ENCODE measurements at places on chromosomes 12 and 14.

DNA sequence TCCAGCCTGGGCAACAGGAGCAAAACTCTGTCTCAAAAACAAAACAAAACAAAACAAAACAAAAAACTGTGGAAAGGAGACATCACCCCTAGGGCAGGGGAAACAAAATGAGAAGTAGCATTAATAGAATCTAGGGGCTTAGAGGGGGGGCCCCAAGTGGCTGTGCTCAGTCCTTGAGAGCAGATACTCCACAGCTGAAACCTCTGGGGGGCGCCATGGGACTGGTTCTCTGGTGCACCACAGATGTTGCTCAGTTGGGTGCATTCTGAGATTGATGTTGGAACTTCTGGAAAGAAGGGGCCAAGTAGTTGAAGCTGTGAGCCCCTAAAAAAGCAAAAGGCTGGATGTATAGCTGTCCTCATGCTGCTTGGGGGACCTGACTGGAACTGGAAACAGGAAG, 11.8 kb upstream of the SYNE2 start:
- no peak for DNase-seq

DNA sequence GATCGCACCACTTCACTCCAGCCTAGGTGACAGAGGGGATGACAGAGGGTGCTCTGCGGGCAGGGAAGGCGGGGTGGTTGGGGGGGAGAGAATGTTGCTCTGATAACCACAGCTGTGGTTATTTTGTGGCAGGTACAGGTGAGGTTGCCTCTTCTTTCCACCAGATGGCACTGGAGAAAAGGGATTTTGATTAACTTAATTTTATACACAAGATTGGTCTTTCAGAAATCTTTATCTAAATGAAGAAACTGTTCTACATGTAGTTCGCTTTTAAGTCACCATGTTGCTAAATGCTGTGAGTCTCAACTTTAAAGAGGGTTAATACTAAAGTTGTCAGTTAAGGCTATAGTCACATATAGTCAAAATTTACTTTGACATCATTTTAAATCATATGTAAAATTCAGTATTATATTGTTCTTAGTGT, 25.7 kb downstream of the FGF23 start:
- peak; percentile 9 for DNase-seq

DNA sequence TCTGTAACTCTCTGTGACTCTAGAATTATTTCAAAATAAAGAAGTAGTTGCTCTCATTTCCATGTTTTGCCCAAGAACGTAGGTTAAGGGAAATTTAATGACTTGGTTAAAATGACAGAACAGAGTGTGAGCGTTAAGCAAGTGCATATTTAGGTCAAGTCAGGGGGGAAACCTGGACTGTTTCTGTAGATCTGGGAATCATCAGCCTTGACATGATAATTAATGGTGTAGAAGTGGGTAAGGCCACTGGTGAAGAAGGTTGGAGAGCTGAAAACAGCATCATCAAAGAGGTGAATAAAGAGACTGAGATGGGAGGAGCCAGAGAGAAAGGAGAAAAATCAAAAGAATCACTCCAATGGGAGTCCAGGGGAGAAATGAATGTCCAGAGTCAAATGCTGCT, 49.4 kb upstream of the STK38L start:
- no peak for DNase-seq

DNA sequence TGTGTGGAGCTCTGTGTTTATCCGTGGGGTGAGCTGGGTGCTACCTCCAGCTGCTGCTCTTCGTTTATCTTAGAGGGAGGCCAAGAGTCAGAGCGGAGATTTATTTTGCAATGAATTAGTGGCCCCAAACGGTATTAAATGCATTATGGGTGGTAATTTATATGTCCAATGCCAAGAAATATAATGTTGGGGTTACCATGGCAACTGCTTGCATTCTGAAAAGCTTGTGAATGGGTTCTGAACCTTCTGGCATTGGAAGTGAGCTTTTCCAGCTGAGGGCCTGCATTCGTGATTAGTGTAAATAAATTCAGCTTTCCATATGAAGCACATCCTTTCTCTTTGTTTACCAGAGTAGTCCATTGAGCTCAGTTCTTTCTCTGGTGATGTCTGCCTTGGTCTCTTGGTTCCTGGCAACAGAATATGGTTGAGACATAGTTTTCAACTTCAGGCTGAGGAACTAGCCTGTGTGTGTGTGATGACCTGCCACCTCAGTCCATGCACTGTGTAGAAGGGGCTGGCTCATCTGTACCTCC, 51.8 kb downstream of the TRAF3 start:
- DNase-seq, result peak; percentile 55

- no peak for DNase-seq
Measured at GRCh38 chr12:93426412-93426805, 15.3 kb downstream of the UBE2N start.
